ENCODE measurements at places on chromosomes 5 and 9. TPM values are rescaled to one million over a fixed set of nuclear protein-coding genes. Genes with fewer than 3 reads are reported as not detected.

GRCh38 chr9:95383185-95383676, 65.7 kb upstream of the FANCC start:
- DNase-seq, result peak; percentile 85

GRCh38 chr9:121640491-121641223, 10.8 kb upstream of the DAB2IP start:
- DNase-seq, result no peak

DNA sequence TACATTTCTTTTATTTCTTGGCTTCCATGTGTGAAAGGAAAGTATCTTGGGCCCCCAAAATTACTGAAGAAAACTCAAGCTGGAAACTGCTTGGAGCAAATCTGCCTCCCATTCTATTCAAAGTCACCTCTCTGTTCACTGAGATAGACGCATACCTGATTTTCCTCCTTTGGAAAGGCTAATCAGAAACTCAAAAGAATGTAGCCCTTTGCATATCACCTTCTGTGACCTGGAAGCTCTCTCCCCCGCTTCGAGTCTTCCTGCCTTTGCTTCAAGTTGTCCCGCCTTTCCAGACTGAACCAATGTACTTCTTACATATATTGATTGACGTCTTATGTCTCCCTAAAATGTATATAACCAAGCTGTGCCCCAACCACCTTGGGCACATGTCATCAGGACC, 5.0 kb upstream of the RXFP3 start:
- no peak for DNase-seq

GRCh38 chr5:147259837-147260236, 25.0 kb downstream of the STK32A start:
- DNase-seq, result no peak

DNA sequence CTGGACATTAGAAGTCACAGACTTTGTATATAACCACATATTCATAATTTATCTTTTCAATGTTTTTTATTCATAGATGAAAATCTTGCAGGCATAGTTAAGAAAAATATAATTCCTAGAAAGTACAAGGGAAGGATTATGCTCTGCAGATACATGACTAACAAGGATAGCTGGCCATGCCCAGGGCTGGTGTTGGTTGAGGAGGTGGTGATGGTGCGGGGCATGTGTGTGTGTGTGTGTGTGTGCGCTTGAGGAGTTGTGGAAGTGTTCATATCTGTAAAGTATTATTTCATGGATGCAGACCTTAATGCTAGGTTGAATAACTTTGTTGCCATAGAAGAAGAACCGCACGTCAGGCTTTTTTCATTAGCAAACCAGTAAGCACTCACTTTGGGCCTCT, 1.3 kb downstream of the S1PR3 start:
- DNase-seq, result no peak

DNA sequence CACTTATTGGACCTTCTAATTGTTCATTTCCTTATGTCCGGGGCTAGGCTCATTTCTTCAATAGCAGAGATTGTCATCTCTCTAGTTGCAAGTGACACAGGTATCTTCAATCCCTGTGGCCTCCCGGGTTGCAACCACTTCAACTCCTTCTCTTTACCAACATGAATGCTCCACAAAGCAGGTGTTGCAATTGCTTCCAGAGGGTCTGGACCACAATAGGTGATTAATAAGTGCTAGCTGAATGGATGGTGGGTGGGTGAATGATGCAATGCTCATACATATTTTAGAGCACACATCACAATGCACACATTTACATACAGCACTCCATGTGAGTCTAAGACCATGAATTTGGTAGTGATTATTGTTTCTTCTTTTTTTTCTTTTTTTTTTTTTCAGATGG, 2.6 kb downstream of the CEMIP2 start:
- peak; percentile 72 for DNase-seq

Gene PIP5KL1
- 2.7 TPM for polyA plus RNA-seq

Measured in IMR-90 (cell line).